ENCODE measurements at places on chromosomes 12 and 14.
A peak's percentile ranks its signal among the peaks of the same experiment; 100 is the strongest.

DNA sequence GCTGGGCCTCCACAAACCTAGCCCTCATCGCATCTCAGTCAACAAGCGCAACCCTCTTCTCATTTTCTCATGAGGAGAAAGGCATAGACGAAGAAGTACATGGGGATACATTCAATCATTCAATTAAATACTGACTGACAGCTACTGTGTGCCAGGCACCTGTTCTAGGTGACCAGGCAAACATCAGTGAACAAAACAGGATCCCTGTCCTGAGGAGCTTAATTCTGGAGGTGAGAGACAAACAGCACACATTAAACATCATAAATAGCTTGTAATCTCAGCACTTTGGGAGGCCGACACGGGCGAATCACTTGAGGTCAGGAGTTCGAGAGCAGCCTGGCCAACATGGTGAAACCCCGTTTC is 362 bp upstream of the ACYP1 start:
- no peak for DNase-seq

- no peak for DNase-seq
Observed at GRCh38 chr12:109358154-109358869, 10.6 kb downstream of the MYO1H start.

GRCh38 chr12:100573292-100574186 is at the start of gene GAS2L3:
Gene GAS2L3 (plus strand): TSS chr12:100573684. CDS start chr12:100594905, 21,221 bp downstream.
- DNase-seq, result peak; percentile 37

DNA sequence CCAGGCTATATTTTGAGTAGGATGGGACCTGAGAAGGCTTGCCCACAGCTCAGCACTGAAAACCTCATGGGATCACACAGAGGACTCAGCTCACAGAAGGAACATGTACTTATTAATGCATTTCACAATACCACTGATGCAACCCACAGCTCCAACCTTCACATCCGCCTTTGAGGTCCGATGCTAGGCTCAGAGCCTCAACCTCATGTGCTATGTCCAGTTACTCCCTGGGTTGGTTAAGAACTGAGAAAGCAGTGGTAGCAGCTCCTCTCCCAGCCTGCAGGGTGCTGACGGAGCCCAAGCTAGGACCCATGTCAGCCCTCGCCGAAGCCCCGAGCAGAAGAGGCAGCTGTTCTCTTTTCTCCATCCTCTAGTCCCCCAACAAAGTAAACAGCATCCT is 52.9 kb downstream of the SPTB start:
- DNase-seq, result no peak

- no peak for DNase-seq
Observed at GRCh38 chr14:79011091-79011919, 841.1 kb downstream of the NRXN3 start.

GRCh38 chr14:105439710-105440553 is 20.3 kb downstream of the MTA1 start:
- no peak for DNase-seq

- no peak for DNase-seq
Observed at GRCh38 chr14:105100910-105101309, 35.7 kb upstream of the GPR132 start.

GRCh38 chr12:95820096-95820703 is 29.6 kb upstream of the NTN4 start:
- DNase-seq, result no peak

- DNase-seq, result no peak
Observed at GRCh38 chr12:127681151-127681754, 585.7 kb upstream of the TMEM132C start.

- no peak for DNase-seq
Observed at GRCh38 chr14:56995010-56995409, 184.7 kb upstream of the OTX2 start.

DNA sequence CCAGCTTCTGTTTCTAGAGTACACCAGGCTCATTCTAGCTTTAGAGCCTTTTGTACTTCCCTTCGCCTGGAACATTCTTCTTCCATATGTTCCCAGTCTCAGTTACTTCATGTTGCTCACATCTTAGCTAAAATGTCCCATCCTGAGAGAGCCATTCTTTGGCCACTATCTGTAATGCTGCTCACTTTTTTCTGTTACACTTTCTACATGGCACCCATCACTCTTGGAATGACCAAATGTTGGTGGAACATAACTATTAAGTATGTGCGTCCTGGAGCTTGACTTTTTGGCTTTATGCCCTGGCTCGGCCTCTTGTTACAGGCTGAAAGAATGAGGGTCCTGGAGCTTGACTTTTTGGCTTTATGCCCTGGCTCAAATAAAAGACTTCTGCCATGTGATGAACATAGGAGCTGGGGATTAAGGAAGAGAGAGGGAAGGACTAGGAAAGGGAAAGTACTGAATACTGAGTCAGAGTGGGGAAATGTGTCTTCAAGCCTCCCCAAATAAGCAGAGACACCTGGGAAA is 442.9 kb upstream of the ATP2B1 start:
- DNase-seq, result no peak

DNA sequence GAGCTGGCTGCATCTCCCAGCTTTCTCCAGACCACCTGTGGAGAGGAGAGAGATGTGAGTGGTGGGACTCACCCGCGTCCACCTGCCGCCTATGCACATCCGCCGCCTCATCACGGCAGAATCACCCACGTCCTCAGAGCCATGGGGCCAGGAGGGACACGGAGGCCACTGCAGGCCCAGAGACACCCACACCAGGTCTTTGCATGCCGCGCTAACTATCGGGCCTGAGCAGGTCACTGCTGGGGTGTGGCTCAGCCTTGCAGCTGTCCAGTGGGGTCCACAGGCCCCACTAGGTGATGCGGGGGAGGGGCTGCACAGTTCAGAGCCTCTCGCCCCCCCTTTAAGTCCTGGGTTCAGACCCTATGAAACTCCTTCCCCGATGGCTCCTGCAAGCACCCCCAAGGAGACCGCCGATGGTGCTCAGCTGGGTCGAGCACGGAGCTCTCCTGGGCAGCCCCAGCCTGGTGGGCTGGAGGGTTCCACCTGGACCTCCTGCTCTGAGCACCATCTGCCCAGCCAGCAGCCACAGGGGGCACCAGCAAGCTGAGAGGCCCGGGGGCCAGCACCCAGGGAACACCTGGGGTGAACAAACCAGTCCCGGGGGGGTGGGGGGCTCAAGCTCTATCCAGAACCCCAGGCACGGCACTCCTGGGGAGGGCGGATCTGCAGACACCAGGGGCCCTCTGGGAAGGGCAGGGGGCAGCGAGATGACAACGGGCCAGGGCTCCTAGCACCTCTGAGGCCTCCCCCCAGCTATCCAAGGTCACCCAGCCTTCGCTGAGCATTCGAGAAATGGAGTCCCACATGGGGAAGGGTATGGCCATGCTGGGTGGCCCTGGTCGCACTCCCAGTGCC is 34.3 kb downstream of the CCNK start:
- DNase-seq, result no peak

DNA sequence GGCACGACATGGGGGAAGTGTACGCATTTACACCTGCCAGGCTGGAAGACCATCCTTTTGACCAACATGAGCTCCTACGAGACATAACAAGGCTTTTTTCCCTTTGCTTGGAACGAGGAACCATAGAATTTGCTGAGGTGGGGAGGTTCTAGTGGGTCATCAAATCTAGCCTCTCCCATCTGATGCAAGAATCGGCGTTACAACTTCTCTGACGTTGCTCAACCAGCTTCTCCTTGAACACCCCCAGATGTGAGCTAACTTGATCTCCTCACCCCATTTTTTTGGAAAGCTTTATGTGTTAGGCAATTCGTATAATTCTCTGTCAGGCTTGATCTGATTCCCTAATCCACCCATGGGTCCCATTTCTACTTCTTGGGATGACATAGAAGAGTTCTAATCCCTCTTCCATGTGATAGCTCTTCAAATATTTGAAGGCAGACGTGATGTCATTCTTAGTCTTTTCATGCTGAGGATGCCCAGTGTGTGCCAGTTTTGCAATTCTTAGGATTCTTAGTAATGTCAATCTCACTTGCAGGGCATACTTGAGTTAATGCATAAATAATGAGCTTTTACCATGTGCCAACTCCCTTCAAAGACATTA is 163.6 kb upstream of the PARP11 start:
- no peak for DNase-seq

DNA sequence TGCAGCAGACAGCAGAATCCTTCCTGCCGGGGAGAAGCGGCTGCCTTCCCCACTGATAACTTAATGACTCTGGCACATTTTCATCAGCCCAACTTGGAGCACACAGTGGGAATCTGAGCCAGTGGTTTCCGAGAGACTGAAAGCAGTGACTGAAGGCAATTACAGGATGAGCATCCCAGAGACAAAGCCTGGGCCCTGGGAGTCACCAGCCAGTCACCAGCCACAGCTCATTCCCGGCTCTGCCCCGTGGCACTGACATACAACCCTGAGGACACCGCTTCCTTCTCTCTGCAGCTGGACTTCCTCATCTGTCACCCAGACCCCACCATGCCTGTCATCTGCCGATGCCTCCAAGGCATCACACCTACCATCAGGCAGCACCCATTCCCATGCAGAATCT is 192.3 kb downstream of the DPF3 start:
- DNase-seq, result no peak

GRCh38 chr14:89550821-89551220 is 133.8 kb upstream of the FOXN3 start:
- DNase-seq, result no peak
